ENCODE measurements at places on chromosomes 6 and 20. TPM values are rescaled to one million over a fixed set of nuclear protein-coding genes. Genes with fewer than 3 reads are reported as not detected.

Gene NCOA6
- total RNA-seq = 28.9 TPM

Gene ENPP5
- not detected for total RNA-seq

Gene NUS1
- total RNA-seq = 57.3 TPM

Gene CDS2
- 54.0 TPM for total RNA-seq

Gene WFDC13
- not detected for total RNA-seq

Gene C6orf89
- total RNA-seq = 59.2 TPM

Gene COL20A1
- total RNA-seq = 0.23 TPM

Gene SGK2
- 0.90 TPM for total RNA-seq

Gene ANKRD6
- total RNA-seq = 2.4 TPM

Gene DYNLT2
- 2.1 TPM for total RNA-seq

Gene ADGB
- total RNA-seq = not detected

Gene OTOR
- not detected for total RNA-seq

Data from Panc1 (cell line).